Activated CD4-positive, alpha-beta T cell treated with anti-CD3 and anti-CD28 coated beads, Interleukin-2, Interleukin-6, amounts not matched to agents 100 ng/mL and 50 ng/mL, durations not matched to agents 16 hours and 8 hours (primary cell): ENCODE measurements at places on chromosomes 7 and 10.
A peak's percentile ranks its signal among the peaks of the same experiment; 100 is the strongest.

DNA sequence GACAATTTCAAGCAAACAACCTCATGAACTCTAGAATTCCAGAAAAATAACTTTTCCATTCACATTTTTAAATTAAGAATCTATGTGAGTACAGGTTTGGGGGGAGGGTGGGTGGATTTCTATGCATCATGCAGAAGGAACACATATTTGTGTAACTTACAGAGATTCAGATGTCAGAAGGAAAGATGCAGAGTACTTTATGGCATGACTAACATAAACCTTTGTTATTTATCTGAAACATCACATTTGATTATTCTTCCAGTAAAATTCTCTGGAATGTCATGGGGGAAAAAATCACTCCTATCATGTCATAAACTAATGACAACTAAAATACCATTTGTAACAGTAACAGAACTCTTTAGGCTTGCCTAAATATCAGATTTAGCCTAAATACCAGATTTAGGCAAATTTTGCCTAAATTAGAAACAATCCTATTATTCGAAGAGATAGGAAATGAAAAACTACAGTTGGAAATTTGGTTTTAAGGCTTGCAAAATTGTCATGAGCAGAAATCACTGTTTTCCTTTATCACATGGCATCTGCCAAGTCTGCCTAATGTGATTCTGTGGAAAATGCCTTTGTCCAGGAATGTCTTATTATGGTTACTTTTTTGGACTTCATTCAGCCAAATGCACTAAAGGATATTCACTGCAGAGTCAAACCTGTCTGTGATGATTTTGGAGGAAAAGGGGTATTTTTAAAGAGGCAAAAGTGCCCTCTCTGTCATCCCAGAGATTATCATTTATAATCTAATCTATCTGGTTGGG is 527.7 kb upstream of the CELF2 start:
- DNase-seq = no peak

GRCh38 chr10:132806561-132807003 is 20.6 kb upstream of the NKX6-2 start:
- no peak for DNase-seq

DNA sequence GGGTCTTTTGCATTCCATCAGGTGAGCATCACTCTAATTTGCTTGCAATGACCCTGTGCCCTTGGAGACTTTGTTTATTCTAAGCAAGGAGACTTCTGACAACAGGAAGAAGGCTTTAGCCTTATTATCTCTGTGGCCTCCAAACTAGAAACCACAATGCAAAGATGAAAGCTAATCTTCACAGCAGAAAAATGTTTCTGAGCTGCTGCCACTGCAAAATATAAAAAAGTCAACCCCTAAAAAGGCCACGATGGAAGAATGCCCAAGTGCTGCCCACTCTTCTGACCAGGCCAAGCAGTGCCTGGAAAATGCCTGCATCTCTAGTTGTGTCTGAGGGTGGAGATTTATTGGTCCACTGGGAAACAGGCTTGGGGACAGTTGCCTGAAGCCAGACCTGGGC is 299.9 kb downstream of the C7orf25 start:
- no peak for DNase-seq

DNA sequence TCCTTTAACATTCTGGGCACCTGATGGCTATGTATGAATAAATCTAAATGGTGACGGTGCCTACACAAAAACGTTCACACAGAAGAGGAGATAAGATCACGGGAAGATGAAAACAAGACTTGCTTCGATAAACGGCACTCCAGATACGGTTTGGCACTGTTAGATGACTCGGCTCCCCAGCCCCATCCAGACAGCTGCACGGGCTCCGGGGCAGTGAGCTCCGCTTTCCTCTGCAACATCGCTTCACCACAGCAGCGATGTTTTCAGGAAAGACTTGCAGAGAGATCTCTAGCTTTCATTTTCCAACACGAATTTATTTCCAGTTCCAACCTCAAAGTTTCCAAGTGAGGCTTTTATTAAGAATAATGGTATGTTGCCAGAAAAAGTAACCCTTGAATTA is 132.1 kb downstream of the KLF6 start:
- peak; percentile 26 for DNase-seq

GRCh38 chr7:80740778-80741545 is 102.5 kb downstream of the CD36 start:
- DNase-seq = no peak

DNA sequence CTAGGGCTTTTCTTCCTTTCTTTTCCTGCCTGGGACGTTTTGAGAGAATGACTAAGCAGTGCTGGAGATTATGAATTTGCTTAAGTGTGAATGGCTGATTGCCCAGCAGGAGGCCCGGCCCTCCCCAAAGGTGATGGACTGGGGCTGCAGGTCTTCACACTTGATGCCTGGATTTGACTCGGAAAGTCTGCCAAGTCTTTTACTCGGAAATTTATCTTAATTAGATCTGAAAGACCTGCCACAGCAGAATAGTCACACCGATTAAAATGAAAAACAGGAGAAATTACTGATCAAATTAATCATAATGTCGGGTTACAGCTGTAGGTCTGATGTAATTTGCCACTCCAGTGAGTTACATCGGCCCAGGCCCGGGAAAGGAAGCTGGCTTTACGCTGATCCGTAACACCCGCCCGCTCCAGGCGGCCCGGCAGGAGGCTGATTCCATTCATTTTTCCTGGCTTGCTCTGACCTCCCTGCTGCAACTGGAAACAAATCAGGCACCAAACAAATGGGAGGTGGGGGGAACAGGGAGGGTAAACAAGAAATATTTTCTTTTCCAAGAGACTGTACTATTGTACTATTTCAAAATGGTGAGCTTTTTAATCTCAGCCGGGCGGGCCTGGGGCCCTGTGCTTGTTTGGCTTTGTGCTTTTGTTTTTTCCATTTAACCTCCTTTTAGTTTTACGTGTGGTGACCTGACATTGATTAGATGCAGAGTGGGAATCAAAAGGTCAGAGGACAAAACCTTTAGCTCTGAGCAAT is 212.4 kb upstream of the YAE1 start:
- no peak for DNase-seq

DNA sequence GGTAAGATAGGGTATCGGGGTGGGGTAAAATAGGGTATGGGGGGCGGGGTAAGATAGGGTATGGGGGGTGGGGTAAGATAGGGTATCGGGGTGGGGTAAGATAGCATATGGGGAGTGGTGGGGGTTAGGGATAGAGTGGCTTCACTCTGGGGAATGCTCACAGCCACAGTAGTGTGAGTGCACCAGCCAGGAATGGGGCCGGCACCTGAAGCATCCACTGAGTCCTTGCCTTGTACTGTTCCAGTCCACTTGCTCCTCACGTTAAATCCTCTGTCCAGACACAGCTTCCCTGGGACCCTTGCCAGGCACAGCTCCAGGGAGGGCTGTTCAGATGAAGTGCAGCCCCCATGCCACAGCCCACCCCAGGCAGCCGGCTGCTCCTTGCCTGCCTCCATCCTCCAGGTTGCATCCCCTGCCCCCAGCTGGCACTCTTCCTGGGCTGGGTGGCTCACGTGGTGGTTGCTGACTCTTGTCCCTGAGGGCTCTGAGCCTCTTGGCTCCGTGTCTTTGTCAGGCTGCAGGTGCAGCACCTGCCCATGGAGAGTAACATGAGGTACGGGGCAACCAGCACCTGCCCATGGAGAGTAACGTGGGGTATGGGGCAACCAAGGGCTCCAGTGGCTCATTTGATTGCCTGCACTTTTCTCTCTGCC is 268.4 kb downstream of the TCERG1L start:
- no peak for DNase-seq

DNA sequence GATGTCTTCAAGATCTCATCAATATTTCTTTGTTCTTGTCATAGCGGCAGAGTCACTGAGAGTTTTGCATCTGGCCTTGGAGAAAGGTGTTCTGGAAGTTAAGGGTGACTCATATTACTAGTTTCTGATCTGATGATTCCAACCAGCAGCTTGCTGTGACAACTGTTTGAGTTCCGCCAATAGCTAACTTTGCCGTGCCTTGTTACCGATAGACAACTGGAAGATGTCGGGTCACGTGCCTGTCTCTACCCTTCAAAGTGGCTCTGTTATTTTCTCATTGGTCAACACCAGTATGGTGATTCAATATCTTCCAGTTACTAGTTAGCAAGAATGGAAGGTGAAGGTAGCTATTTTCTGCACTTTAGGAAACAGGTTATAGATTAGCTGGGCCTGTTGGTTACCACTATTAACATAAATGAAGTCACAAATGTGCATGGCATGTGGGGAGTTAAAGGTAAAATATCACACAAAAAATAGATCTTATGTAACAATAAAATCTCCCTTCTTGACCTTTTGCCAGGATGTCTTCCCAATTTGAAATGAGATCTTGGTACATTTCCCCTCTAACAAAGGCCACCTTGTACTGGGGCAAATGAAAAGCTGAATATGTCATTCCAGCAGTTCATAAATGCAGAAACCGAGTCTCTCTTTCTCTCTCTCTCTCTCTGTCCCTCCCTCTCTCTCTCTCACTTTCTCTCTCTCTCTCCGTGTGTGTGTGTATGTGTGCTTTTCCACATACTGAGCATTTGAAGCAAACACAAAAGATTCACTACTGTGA is 2.6 kb upstream of the MGAM2 start:
- DNase-seq = no peak
